Activated CD4-positive, alpha-beta T cell treated with anti-CD3 and anti-CD28 coated beads, Interleukin-2, amount 50 U/mL, for 1 hour (primary cell): ENCODE measurements at places on chromosomes 2 and 18.

- DNase-seq: no peak
These were observed 248.3 kb downstream of the TTC32 start for GRCh38 chr2:19653509-19653908.

DNA sequence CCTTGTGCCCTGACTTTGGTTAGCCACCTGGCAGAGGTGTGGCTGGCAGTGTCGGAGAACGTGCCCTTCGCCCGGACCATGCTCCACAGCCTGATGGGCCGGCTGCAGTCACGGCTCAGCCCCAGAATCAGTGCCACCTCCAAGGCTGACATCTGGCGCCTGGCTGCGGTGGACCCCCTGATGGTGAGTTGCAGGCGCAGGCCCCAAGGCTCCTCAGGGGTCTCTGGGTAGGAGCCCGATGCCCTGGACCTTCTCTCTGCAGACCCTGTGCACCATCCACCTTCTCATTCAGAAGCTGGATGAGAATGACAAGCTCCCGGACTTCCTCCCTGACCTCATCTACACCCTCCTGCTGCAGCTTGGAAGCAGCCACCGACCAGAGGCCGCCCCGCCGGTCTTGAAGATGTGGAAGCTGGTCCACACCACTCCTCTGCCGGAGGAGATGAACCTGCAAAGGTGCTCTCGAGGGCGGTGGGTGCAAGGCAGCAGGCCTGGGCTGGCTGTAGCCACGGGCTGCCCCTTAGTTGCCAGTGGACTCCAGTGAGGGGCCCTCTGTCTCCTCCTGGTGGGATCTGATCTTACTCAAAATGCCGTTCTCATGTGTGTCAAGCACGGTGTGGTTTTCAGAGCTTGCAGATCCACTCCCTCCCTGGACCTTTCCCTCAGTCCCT, 32.1 kb downstream of the HJURP start:
- no peak for DNase-seq

DNA sequence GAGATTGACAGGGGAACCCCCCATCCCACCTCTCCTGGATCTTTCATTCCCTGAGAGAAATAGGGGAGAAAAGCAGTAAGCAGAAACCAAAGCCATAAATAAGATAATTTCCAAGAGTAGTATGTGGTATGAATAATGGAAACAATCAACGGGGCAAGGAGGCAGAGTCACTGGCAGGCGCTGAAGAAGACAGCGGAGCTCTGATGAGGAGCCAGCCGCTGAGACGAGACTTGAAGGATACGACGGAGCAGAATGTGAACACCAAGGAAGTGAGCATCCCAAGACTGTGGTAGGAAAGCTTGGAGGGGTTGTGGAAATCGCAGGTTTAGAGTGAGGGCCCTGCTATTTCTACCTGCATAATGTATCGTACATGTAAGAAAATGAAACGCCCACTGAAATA, 93.6 kb upstream of the CBLN2 start:
- no peak for DNase-seq

DNA sequence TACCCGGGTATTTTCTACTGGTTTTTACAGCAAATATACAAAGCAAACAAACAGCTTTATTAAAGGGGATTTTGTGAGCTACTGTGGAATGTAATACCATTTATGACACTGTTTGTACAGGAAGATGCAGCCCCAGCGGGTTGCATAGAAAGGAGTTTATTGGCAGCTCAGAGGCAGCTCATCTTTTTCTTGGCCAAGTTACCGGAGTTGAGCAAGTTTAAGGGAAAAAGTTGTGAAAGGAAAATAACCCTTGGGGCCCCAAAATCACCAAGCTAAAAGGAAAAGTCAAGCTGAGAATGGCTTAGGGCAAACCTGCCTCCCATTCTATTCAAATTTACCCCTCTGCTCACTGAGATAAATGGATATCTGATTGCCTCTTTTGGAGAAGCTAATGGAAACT, 60.8 kb downstream of the MOB4 start:
- DNase-seq: no peak

DNA sequence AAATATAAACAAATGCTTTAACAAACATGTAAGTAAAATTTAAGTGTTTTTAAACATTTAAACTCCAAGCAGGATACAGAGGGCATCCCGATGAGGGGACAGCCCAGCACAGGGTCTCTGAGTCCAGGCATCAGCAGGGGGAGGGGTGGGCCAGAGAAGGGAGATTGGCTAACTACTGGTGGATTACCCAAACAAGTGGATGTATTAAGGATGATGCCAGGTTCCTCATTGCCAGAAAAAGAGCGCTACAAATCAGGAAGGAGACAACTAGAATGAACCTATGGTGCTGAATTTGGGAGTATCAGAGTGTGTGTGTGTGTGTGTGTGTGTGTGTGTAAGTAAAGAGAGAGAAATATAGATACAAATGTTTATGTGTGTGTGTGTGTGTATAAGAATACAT, 162.0 kb upstream of the RMP24 start:
- no peak for DNase-seq

GRCh38 chr2:180222644-180223043, 215.5 kb upstream of the CWC22 start:
- DNase-seq: no peak

GRCh38 chr2:75288760-75289159, 89.4 kb upstream of the TACR1 start:
- DNase-seq: no peak
